Stimulated activated CD8-positive, alpha-beta memory T cell treated with anti-CD3 and anti-CD28 coated beads, Interleukin-2, amount 100 ng/mL, for 1 hour (primary cell): ENCODE measurements at places on chromosomes 3 and 15.

GRCh38 chr3:132317229-132317948 lies at the start of gene ACP3:
ACP3 (plus strand) TSS chr3:132317407; CDS start chr3:132317457, 50 bp downstream.
- no peak for DNase-seq

GRCh38 chr3:157534725-157535161 lies 31.5 kb upstream of the VEPH1 start:
- DNase-seq: no peak

GRCh38 chr15:54101664-54102270 lies 123.5 kb downstream of the UNC13C start:
- no peak for DNase-seq

DNA sequence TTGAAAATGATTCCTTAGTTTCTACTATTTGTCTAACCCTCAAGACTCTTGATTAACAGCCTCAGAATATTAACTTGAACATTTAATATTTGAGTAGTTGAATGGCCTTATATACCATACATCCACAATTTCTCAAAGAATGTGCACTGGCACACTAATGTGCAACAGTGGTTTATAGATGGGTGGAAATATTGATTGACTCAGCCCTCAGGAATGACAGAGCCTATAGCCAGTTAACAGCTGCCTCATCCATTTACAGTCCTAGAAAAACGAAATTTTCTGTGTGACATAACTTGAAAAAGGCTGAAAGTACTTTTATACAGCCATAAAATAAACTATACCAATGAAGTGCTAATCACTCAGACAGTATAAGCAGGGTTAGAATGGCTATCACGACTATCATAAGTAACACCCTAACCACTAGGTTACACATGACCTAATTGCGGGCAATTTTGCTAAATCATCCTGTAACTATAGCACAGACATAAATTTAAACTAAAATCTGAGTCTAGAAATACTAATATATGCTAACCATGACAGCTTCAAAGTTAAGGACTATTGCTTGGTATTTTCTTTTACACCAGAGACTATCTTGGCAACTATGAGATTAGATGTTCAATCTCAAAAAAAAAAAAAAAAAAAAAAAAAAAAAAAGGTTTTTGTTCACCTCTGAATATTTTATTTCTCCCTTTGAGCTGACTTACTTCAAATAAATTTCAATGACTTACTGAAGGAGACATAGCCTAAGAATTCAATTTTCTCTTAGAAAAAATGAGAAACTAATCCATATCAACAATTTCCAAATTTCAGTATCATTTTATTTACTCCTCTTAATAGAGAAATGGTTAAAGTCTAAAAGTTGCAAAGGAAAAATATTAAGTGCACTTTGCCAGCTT lies 9.3 kb downstream of the SECISBP2L start:
- DNase-seq: no peak
